ENCODE measurements at places on chromosomes 7 and 10.

GRCh38 chr10:77943121-77943901 is 16.8 kb upstream of the DLG5 start:
- peak; percentile 29 for DNase-seq

- peak; percentile 13 for DNase-seq
Measured at GRCh38 chr7:23298141-23298881, 828 bp upstream of the MALSU1 start.

GRCh38 chr7:4269086-4269485 is 413.0 kb upstream of the FOXK1 start:
- DNase-seq = no peak

GRCh38 chr10:68095153-68095552 is 14.1 kb upstream of the MYPN start:
- no peak for DNase-seq
